Fibroblast of skin of back (primary cell): ENCODE measurements at places on chromosomes 1 and 21.

DNA sequence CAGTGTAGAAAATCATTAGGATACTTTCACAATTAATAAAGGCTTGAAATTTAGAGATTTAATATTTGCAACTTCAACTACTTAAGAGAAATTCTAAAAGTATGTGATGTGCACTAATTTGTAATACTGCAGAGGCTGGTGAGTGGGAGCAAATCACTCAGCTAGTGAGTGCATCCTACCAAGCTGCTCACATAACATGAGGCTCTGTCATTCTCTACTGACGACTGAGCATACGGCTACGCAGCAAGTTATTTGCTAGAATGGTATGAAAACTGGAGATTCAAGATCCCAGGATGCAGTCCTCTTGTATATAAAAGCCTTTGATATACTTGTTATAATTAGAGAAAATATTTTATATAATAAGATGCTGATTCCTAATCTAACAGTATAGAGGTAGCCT, 90.1 kb downstream of the ATP1B1 start:
- no peak for DNase-seq

GRCh38 chr1:25737130-25737529, 62.9 kb upstream of the SELENON start:
- no peak for DNase-seq

DNA sequence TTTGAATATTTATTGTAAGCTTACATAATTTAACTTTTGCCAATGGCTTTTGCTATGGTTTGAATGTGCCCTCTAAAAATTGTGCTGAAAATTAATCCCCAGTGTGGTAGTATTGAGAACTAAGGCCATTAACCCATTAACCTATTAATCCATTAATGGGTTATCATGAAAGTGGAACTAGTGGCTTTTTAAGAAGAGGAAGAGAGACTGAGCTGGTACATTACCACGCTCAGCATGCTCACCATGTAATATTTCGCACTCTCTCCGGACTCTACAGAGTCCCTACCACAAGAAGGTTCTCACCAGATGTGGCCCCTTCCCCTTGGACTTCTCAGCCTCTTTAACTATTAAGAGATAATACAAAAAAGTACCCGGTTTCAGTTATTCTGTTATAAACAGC, 164.4 kb upstream of the ZRANB2 start:
- DNase-seq: no peak

- DNase-seq: peak; percentile 91
These were observed 183.1 kb upstream of the IVNS1ABP start for GRCh38 chr1:185500001-185500626.

DNA sequence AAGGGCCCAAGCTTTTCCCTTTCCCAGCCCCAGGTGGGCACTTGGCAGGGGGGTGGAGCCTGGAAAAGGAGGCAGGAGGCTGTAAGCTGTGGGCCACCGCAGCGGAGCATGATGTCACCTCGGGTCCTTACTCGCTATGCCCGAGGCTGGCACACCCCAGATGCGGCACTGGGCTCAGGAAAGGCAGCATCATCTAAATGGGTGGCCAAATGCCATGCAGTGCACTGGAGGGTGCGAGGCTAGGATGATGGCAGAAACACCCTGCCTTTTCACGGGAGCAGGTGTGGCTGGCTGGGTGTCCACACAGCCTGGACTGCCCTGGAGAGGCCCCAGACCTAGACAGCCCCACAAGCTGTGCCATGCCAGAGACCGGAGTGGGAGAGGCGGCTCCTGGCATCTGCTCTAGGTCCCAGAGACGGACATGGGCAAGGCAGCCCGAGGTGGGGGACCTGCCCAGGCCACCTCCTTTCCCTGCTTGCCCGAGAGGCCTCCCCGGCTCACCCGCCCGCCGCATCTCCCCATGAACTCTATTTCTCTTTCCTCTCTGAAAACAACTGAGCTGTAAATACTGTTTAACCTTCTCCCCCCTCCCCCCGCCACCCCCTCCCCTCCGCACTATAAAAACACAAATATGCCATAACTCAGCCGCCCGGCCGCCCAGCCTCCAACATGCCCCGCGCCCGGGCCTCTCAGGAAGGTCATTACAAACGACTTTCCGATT, 124.7 kb downstream of the CASZ1 start:
- no peak for DNase-seq

- DNase-seq: peak; percentile 42
These were observed 33.9 kb upstream of the LGALS8 start for GRCh38 chr1:236489710-236490377.

GRCh38 chr1:156523801-156524480, 23.4 kb upstream of the MEF2D start:
- no peak for DNase-seq

DNA sequence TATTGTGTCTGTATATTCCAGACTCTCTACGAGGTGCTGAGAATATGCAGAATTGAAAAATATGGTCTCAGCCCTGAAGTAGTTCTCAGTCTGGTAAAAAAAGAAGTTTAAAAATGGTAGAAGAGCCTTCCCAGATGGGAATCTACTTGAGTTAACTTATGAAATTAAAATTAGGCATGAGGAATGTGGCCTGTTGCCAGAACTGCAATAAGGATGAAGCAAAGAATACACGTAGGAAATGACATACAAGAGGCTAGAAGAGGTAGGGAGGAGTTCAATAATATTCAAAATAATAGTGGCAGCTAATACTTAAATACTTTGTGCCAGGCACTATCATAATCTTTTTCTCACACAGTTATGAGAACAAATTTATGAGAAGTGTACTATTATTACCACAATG, 6.3 kb downstream of the ASPM start:
- peak; percentile 23 for DNase-seq

DNA sequence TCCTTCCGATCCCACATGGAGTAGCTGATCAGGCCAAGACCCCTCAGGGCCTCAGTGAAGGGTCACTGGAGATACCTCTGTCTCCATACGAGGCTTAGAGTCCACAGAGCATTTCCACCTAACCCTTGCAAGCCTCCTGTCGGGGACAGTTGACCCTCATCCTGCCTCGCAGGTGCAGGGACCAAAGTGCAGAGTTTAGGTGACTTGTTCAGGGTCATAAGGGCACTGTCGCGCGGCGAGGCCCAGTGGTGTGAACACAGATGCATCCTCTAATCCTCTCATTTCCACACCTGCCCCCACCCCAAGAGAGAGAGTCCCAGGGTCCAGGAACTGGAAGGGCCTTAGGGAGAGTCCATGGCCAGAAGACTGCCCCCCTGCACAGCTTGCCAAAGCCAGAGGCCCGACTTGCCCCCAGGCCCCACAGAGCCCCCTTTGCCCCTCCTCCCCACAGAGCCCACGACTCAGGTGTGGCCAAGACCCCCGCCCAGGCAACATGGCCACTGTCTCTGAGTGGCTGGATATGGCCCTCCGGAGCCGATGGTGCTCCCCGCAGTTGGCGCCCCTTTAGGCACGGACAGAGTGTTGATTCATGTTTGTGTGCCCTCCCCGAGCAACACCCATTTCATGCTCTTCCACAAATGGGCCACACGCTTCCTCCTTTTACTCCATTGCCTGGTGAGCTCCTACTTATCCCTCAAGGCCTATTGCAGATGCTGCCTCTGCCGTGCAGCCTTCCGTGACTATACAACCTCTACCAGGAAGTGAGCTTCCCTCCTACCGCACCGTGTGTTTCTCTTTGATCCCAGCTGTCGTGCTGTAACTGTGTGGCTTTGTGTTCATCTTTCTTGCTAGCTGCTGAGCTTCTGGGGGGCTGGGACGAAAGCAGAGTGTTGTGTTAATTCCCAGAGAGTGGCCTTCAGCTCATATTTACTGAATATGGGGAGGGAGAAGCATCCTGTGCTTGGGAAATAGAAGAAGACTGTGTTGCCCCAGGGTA, 1.7 kb downstream of the TRPM2 start:
- DNase-seq: no peak
